ENCODE measurements at places on chromosomes 5 and 9. TPM values are rescaled to one million over a fixed set of nuclear protein-coding genes. Genes with fewer than 3 reads are reported as not detected.

NUTM2G gene
- total RNA-seq: not detected

UBLCP1 gene
- 36.4 TPM for total RNA-seq

PCAT7 gene
- 1.2 TPM for total RNA-seq

C9 gene
- total RNA-seq: not detected

BAAT gene
- not detected for total RNA-seq

GFI1B gene
- total RNA-seq: 0.30 TPM

ELOVL7 gene
- 8.0 TPM for total RNA-seq

KCNN2 gene
- 0.15 TPM for total RNA-seq

PCDHGB1 gene
- total RNA-seq: 4.9 TPM

TRUB2 gene
- total RNA-seq: 19.2 TPM

MED10 gene
- total RNA-seq: 9.7 TPM

TMEM215 gene
- not detected for total RNA-seq

C6 gene
- total RNA-seq: 1.6 TPM

WWC1 gene
- 6.1 TPM for total RNA-seq

PKD2L2 gene
- total RNA-seq: 0.17 TPM

LCN1 gene
- total RNA-seq: not detected

CD180 gene
- 0.05 TPM for total RNA-seq

ZNF169 gene
- total RNA-seq: 1.6 TPM

CARTPT gene
- not detected for total RNA-seq

IFNA17 gene
- total RNA-seq: not detected

TLX3 gene
- total RNA-seq: not detected

NR2F1-AS1 gene
- total RNA-seq: 25.2 TPM

MYORG gene
- total RNA-seq: 1.5 TPM

Data from M059J (cell line).